ENCODE measurements at places on chromosomes 16 and 17.
A peak's percentile ranks its signal among the peaks of the same experiment; 100 is the strongest.

GRCh38 chr17:31489295-31490018 lies 98.0 kb downstream of the RAB11FIP4 start:
- no peak for DNase-seq

DNA sequence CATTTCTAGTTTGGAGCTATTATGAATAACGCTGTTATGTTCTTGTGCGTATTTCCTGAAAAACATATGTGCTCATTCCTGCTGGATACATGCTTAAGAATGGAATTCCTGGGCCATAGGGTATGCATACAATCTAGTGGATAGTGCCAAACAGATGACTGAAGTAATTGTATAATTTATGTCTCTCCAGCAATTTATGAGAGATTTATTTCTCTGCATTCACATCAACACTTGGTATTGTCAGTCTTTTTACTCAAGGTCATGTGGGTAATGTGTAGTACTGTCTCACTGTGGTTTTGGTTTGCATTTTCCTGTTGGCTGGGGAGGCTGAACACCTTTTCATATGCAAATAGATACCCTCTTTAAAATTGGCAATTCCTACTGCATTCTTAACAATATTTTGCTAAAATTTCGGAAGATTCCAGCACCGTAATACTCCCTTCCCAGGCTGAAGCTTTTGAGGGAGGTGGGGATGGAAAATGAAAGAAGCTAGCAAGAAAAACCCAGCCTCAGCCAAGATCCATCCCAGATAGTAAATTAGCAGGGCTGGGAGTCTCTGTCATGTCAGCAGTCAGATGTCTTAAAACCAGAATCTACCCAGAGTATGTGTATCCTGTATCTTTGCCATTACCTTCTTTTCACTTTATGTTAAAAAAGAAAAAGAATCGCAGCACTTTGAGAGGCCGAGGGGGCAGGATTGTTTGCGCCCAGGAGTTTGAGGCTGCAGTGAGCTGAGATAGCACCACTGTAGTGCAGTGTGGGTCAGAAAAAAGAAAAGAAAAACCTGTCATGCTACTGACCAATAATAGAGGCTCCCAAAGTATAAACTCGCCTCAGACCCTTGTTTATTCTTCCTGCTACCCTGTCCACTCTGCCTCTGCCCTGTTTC lies 204.9 kb downstream of the LGALS9B start:
- no peak for DNase-seq

- DNase-seq: no peak
These were observed 12.5 kb downstream of the KIF18B start for GRCh38 chr17:44935116-44935515.

GRCh38 chr16:4847774-4848587 lies 700 bp downstream of the UBN1 start:
- DNase-seq: no peak

DNA sequence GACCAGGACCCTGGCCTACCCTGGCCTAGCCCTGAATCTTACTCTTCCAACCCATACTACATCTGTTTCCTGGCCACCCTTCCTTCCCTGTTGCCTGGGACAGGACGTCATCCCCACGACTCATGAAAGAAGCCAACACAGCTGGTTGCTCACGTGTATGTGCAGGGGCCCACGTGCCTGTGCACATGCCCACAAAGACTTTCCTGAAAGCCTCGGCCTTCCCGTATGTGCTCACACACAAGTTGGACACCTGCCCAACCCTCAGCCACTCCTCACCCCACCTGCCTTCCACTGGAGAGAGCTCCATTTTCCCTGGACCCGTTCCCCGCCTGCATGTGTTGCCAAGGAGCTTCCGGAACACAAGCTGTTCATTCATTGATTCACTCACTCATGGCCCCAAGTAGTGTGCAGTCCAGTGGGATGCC lies 7.0 kb downstream of the PLXDC1 start:
- no peak for DNase-seq

GRCh38 chr16:23269248-23269953 lies 32.7 kb upstream of the SCNN1B start:
- no peak for DNase-seq

- no peak for DNase-seq
These were observed 10.5 kb upstream of the ALDOA start for GRCh38 chr16:30054959-30055553.

- DNase-seq: no peak
These were observed 50.0 kb downstream of the NXN start for GRCh38 chr17:929586-929985.

DNA sequence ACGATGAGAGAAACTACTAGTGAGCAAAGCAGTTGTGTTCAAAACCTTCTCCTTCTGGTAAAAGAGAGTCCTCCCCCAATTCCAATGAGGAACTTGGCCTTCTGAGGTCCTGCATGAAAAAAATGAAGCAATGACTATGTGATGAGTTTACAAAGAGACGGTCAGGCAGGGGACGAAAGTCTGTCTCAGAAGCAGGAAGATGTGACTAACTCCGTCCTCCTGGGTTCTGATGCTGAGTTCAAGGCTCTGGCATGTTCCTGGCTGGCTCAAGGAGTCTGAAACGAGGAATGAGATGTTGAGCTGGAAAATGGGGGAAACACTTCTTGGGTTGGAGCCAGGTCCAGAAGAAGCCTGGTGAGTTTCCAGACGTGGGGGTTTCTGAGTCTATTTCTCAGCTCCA lies 129.6 kb downstream of the CPPED1 start:
- DNase-seq: no peak

GRCh38 chr17:58818654-58819053 lies 63.0 kb downstream of the PPM1E start:
- DNase-seq: no peak

DNA sequence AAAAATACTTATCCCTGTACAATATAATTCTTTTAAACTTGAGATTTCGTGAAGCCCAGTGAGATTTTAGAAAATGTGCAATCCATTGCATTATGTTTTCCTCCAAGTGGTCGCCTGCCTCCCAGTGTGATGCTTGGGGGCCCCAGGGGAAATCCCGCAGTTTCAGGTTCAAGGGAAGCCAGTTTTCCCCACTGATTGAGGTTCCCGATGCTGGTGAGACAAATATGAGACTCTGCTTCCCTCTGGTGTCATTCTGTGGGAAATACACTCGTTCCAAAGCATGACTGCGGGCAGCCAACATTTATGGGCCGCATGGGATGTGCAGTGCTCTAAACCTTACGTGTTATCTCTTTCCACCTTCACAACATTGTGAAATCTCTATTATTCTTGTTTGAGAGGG lies 200.8 kb downstream of the PRKCB start:
- DNase-seq: peak; percentile 8

GRCh38 chr16:89581045-89581695 lies 5.6 kb downstream of the CPNE7 start:
- no peak for DNase-seq

GRCh38 chr17:27551701-27552248 lies 79.2 kb upstream of the LGALS9 start:
- DNase-seq: no peak

DNA sequence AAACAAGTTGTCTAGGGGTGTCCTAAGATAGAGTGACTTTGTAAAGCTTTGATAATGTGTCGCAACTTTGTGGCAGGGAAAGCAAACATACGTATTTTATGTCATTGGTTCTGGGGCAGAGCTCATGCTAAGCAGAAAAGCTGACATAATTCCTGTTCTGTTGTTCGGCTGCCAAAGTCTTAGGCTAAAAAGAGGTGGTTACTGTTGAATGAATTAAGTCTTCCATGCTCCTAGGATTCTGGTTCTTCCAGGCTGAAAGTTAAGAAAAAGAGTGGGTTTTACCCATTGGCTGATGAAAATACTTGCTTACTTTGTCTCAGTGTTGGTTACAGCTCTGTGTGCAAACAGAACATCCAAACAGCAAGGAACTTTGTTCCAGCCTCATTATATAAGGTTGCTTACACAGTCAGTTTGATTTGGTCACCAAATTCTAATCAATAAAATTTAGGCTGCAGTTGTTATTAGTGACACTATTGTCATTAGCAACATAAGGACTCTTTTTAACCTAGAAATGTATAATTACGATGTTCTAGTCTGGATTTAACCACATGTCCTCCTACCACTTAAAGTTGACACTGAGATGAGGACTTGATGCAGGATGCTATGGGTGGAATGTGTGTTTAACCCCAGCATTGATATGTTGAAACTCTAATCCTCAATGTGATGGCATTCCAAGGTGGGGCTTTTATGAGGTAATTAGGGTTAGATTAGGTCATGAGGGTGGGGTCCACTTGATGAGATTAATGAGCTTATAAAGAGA lies 114.0 kb upstream of the GOT2 start:
- no peak for DNase-seq

- no peak for DNase-seq
These were observed 141.8 kb downstream of the PITPNC1 start for GRCh38 chr17:67518876-67519275.

DNA sequence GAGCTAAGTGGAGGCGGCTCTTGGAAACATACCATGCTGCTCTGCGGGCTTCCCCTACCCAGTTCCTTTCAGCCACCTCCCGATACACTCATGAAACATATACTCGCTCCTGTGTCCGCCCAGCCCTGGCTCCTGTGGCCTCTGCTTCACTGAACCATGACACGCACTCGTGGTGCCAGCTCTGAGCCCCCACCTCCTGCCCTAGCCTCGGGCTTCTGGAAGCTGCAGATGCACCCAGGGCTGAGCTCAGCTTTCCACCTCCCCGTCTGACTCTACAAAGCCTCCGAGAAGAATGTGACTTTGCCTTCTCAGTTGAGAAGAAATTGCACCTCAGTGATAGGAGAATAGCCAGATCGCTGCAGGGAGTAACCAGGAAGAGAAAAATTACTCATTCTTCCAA lies 11.0 kb downstream of the CALB2 start:
- no peak for DNase-seq

GRCh38 chr16:66324815-66325515 lies 41.5 kb upstream of the CDH5 start:
- DNase-seq: no peak

Data from LNCaP clone FGC (cell line).